Gastroesophageal sphincter (tissue), 4 donors: ENCODE measurements at places on chromosomes 2 and 18. TPM values are rescaled to one million over a fixed set of nuclear protein-coding genes. Genes with fewer than 3 reads are reported as not detected.

DNA sequence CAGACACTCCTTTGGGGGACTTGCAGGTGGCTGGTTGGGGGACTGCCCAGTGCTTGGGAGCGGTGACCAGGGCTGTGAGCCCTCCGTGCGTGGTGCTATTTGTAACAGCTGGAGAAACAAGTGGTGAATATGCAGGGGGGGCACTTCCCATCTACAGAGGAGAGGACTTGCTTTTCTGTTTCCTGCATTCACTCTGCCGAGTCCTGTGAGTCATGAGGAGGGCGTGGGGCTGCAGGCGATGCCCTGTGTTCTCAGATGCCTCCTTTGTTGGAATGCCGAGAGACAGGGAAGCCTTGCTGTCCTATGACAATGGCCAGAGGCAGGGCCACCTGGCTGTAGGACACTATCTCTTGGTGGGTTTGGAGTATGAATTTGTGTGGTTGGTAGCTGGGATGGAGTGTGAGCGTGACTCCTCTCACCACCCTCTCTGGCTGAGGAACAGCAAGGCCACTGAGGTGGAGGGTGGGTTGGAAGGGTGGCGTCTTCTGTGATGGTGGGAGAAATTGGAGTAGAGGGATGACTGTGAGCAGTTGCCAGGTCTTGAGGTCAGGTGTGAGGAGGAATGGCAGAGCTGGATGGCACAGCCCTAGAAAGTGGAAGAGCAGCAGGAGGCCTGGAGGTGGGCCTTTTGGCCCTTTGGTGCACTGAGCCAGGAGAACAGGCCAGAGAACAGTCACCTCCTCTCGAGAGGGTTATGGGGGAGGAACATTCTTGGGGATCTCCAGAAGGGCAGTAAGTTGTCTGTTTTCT, 24.3 kb downstream of the FHOD3 start:
- ATAC-seq, result no peak

GRCh38 chr2:204027091-204027490, 90.5 kb downstream of the ICOS start:
- no peak for ATAC-seq

DNA sequence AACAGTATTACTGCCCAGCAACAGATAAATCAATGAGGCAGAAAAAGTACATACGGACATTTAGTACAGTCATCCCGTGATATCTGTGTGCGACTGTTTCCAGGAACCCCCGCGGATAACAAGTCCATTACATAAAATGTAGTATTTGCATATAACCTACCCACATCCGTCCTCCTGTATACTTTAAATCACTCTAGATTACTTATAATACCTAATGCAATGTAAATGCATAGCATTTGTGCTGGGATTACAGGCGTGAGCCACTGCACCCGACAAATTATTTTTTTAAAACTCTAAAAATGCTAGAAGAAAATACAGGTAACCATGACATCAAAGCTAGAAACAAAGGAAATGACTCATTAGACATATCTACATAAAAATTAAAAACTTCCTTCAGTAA, 91.6 kb downstream of the FAM161A start:
- ATAC-seq, result no peak

GRCh38 chr2:127411653-127412369, 6.4 kb upstream of the PROC start:
- ATAC-seq, result no peak

- no peak for ATAC-seq
These were observed 55.9 kb downstream of the TMEM185B start for GRCh38 chr2:120167272-120167671.

DNA sequence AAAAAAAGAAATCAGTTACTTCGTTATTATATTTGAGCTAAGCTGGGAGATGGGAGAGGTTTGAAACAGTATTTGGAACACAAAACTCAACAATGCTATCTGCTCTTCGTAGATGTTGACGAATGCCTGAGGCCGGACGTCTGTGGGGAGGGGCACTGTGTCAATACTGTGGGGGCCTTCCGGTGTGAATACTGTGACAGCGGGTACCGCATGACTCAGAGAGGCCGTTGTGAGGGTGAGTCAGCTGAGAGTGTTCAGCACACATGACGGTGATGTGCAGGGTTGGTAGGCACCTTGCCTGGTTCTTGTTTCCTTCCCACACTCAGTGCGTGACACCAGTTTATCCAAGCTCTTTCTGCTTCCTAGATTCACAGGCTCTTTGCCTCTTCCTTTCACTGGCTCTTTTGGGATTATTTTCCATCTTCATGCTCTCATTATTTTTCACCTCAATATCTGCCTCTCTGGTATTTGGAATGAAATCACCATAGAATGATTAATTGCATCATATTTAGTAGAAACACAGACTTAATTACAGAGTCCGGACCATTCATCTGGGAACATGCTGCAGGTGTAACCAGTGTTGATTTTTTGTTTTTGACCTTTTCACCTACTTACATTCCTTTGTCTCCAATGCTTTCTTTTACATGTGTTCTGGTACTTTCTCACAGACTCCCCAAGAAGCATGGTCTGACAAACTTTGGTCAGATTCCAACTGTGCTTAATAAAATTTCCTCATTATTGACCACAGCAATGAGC, 200.6 kb upstream of the RASGRP3 start:
- peak; percentile 64 for ATAC-seq

- ATAC-seq, result no peak
These were observed 237.0 kb downstream of the ALPK2 start for GRCh38 chr18:58391932-58392323.

GRCh38 chr2:167198576-167198975, 310.3 kb downstream of the XIRP2 start:
- ATAC-seq, result no peak

DNA sequence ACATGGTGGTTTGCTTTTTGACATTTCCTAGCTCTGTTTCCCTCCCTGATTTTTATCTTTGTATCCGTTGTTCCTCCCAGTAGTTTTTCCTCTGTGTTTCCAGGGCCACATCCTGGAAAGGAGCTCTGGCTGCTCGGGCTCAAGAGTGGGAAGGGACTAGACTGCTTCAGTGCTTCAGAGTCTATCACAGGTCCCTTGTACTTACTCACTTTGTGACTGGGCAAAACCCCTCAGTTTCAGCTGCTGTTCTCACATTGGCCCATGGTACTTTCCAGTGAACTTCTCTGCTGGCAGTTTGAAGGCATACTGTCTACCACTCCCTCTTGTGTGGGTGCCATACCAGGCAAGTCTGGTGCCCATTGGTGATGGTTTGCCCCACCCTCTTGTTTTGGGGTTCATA, 7.5 kb upstream of the STAMBP start:
- ATAC-seq, result no peak

GRCh38 chr2:166419616-166419934, 43.8 kb upstream of the SCN9A start:
- ATAC-seq, result no peak

- ATAC-seq, result no peak
These were observed 7.7 kb upstream of the ASB1 start for GRCh38 chr2:238418999-238419546.

GRCh38 chr2:63882395-63883105, 40.9 kb downstream of the UGP2 start:
- no peak for ATAC-seq

- no peak for ATAC-seq
These were observed 115.2 kb upstream of the EPAS1 start for GRCh38 chr2:46181789-46182530.

DNA sequence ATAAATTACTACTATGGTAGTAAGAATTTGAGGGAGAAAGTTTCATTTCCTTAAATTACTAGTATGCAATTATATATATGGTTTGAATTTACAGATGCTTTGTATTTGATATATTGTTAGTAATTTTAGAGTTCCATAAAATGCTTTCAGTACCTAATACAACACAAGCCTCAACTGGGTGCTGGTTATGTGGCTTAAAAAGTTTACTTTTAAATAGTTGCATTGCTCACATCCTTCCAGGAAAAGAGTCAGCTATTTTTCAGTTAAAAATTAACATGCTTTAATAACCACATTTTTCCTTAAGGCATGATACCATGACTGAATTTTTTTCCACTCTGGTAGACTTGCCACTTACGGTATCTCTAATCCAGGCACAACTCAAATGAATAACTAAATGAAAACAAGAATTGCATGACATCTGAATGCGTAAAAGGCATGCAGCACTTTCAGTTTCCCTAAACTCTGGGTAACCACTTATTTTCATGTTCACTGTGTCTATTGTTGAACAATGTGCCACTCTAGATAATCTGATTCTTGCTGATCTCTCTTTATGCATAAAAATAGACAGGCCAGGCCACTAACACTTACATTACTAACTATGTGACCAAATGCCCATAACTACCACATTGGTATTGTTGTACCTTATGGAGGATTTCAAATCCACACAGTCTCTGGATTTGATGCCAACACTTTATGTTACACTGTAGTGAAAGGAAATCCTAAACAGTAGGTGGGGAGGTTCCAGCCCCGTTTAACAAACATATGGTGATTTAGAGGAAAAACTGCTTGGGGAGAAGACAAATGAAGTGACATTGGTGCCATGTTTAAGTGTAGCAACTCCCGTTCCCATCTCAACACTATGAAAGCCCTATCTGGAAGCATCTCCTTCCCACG, 35.5 kb upstream of the SLC35F5 start:
- ATAC-seq, result no peak

- ATAC-seq, result no peak
These were observed 147.6 kb downstream of the LDLRAD4 start for GRCh38 chr18:13366131-13366530.

The SIX3 gene
- total RNA-seq, result not detected

The SP140 gene
- total RNA-seq, result 2.0 TPM

The SP5 gene
- 0.39 TPM for total RNA-seq

The SMYD5 gene
- total RNA-seq, result 16.3 TPM

The SH2D6 gene
- total RNA-seq, result not detected

The CYP1B1 gene
- total RNA-seq, result 19.5 TPM

The PSD4 gene
- 3.0 TPM for total RNA-seq

The PAIP2B gene
- 19.3 TPM for total RNA-seq

The OXER1 gene
- total RNA-seq, result 1.5 TPM

The ANKRD36 gene
- total RNA-seq, result 7.6 TPM

The GPR155 gene
- total RNA-seq, result 31.2 TPM

The TEX44 gene
- total RNA-seq, result not detected
